ENCODE measurements at places on chromosomes 6 and 20.

DNA sequence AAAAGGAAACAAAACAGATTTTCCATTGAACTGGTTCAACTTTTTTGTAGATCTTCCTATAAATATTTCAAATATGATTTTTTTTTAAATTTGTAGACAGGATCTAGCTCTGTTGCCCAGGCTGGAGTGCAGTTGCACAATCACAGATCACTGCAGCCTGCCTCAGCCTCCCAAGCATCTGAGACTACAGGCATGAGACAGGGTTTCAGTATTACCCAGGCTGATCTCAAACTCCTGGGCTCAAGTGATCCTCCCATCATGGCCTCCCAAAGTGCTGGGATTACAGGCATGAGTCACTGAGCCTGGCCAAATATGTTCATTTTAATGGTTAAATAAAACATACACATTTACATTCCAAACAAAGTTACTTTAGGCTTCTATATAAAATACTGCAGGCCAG is 33.6 kb downstream of the SAMHD1 start:
- DNase-seq = no peak

GRCh38 chr20:16203096-16203495 is 370.2 kb downstream of the KIF16B start:
- no peak for DNase-seq

DNA sequence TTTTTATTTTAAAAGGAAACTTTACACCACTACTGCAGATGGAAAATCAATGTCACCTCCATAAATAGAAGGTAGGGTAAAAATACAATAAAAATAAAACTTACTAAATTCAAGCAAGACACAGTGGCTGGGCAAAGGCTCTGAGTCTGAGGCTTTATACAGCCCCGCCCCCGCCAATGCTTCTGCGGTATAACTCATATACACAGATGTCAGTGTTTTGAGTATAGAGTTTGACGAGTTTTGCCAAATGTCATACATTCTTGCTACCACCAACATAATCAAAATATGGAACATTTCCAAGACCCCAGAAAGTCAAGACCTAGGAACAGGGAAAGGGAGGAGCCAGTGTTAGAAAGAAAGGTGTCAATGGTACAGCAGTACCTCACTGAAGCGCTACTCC is 12.8 kb downstream of the NFATC2 start:
- DNase-seq = peak; percentile 65

DNA sequence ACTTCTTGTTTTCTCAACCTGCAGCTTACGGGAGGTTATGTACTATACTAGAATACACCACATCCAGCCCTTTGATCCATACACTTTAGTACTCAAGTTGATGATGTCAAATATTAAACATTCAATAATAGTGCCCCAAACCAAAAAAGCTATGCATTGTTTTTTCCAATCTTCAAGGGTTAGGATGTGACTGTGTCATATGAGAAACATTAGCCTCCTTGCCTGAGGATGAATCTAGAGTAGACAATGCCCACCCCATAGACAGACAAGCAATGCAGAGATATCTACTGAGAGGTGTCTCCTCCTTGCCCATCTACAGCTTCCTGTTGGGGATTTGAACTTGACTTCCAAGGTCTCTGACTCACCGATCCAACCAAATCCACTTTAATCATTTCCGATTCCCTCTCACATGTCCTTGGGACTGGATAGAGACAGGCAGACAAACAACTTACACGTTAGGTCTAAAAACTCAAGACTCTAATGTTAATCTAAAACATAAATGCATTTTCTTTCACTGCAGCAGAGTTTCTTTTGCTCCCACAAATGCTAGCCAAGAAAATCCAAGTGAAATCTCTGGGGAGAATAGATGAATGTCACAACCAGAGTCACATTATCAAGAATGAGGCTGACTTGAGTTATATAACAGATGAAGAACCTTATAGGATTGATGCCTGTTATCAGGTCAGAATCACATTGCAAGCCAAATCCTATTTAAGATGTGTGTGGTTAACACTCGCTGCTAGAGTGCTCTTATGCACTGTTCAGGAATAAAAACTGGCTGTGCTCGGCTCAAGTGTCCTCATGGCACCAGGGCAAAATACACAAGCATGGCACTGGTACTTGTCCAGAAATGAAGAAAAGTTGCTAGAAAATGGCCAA is 75.5 kb upstream of the TNFAIP3 start:
- no peak for DNase-seq

- DNase-seq = peak; percentile 64
These were observed at the start of gene STX11 for GRCh38 chr6:144149894-144150709. Gene STX11, plus strand, starts transcription at chr6:144150517. Its CDS starts 36,111 bp downstream, at chr6:144186628.

GRCh38 chr6:71080826-71081225 is 124.0 kb upstream of the B3GAT2 start:
- DNase-seq = no peak

GRCh38 chr20:49928411-49929141 is 7.6 kb upstream of the RNF114 start:
- peak; percentile 75 for DNase-seq

GRCh38 chr20:25858495-25859425 is 162.1 kb upstream of the ZNF337 start:
- no peak for DNase-seq

- no peak for DNase-seq
These were observed 3.3 kb downstream of the SPEF1 start for GRCh38 chr20:3777716-3778629.

DNA sequence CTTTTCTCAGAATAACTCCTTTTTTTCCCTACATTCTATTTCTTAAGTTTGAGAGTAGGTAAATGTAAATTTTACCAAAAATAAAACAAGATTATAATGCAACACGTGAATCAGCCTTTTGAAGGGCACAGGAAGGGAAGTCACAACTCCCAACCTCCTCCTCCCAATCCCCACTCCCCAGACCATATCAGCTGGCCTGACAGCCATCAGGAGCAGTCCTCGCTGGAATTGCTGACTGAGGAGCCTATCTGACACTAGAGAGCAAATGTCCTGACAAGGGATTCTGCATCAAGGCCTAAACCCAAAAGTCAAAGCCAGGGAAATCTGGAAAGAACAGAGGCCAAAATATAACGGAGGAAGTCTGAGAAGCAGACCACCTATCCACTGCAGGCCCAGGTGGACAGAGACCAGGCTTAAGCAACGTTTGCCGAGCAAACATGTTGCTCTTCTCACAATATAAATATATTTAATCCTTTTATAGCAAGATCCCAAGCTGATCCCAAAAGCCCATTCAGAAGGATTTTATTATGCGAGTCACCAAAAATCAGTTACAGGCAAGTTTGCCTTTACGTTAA is 2.5 kb downstream of the RRAGD start:
- DNase-seq = no peak

Data from stimulated activated CD4-positive, alpha-beta T cell treated with anti-CD3 and anti-CD28 coated beads, TNF-alpha, amount 100 ng/mL, for 24 hours (primary cell).